ENCODE measurements at places on chromosomes 2 and 18.

- DNase-seq = peak; percentile 11
These were observed 437.8 kb downstream of the ZNF521 start for GRCh38 chr18:24914171-24914525.

DNA sequence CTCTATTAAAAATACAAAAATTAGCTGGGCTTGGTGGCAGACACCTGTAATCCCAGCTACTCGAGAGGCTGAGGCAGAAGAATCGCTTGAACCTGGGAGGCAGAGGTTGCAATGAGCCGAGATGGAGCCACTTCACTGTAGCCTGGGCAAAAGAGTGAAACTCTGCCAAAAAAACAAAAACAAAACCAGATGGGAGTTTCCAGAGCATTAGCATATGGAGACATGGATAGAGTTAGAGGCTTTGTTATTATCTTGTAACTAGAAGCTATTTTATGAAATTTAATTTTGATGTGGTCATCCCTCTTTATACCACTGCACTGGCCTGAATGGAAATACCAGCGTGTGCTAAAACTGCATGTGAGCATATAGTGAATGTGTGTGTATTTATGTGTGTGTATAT is 58.9 kb downstream of the TRAPPC8 start:
- no peak for DNase-seq

- DNase-seq = no peak
These were observed 11.8 kb downstream of the MYO3B start for GRCh38 chr2:170189757-170190156.

GRCh38 chr2:71358931-71359671 is 27.5 kb downstream of the ZNF638 start:
- DNase-seq = no peak

- DNase-seq = no peak
These were observed 193.1 kb downstream of the HNMT start for GRCh38 chr2:138157372-138157771.

DNA sequence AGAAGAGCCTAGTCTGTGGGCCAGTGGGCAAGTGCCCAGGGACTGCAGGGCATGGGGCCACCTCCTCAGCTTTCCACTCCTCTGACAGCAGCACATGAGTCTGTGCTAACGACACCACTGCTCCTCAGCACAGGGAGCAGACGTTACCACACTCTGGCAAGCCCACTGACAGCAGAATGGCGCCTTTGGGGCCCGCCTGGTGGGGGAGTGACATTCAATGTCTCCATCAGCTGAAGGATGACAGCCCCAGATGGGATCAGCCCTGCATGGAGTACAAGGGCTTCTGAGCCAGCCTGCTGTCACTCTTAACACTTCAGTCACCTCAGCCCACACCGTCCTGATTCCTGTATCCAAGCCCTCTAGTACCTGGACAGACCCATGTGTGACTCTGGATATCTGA is 149.4 kb upstream of the SMAD2 start:
- DNase-seq = no peak

- DNase-seq = peak; percentile 10
These were observed 871.8 kb downstream of the SLC4A3 start for GRCh38 chr2:220499225-220499624.

DNA sequence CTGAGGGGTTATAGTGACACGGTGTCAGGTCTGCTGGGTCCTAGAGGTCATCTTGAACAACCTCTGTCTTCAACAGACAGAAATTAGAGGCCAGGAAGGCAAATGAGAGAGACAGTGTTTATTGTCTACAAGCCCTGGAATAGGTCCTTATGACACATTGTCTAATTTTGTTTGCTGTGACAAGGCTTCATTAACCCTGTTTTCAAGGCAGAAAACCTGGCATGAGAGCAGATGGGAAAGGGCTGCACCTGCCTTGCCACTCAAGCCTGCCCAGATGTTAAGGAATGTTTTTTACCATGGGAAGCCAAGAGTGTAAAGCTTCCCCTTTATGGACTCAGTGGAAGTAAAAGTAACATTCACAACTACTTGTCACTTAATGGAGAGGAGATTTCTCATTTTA is 275.3 kb downstream of the KCNS3 start:
- no peak for DNase-seq

DNA sequence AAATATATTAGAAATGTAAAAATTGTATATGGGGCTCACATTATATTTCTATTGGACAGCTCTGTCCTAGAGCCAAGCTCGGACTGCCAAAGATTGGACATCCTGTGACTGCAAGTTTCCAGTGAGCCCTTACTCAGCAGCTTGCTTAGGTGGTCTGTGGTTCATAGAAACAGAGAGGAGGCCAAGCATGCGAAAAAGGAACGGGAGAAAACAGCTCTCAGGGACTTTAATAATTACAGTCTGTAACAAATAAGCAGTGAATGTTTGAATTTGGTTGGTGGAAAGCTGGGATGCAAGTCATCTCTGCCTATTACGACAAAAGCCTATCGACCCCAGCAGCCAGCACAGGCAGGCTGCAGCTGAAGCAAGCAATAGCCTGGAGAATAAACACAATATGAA is 35.6 kb downstream of the WIPF1 start:
- no peak for DNase-seq

All from heart right ventricle (tissue), 16 donors.